Activated T-cell treated with anti-CD3 and anti-CD28 coated beads for 24 hours (primary cell): ENCODE measurements at places on chromosomes 12 and 14.

- no peak for DNase-seq
Observed at GRCh38 chr14:84726471-84726870, 803.5 kb upstream of the FLRT2 start.

- no peak for DNase-seq
Observed at GRCh38 chr12:25926536-25926935, 31.9 kb upstream of the RASSF8 start.

- DNase-seq, result no peak
Observed at GRCh38 chr12:100737168-100737567, 57.4 kb upstream of the ANO4 start.

DNA sequence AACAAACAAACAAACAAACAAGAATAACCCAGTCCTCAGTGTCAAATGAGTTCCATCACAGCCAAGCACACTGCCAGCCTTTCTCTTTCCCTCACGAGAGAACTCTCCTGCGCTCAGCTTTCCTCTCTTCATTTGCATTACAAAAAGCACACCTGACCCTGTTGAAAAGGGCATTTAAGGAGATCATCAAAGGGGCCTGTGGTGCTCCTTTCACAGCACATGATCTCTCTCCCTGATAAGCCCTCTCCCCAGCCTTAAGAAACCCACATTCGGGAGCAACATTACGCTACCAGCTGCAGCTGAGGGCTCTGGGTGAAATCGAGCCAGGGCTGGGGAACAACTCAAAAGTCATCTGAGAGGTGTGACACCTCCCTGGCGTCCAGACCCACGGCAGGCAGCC lies 165.6 kb upstream of the TMCC3 start:
- DNase-seq, result no peak

- no peak for DNase-seq
Observed at GRCh38 chr12:16421806-16422205, 74.4 kb downstream of the MGST1 start.

GRCh38 chr14:102317564-102318248 lies 1.8 kb upstream of the ZNF839 start:
- no peak for DNase-seq

- no peak for DNase-seq
Observed at GRCh38 chr12:103947871-103948555, 17.7 kb upstream of the TDG start.
